Subcutaneous adipose tissue (tissue), 4 donors: ENCODE measurements at places on chromosomes 7 and 10. TPM values are rescaled to one million over a fixed set of nuclear protein-coding genes. Genes with fewer than 3 reads are reported as not detected.

Gene KLF14
- total RNA-seq = 0.51 TPM

Gene PSD
- 1.4 TPM for total RNA-seq

Gene WDFY4
- total RNA-seq = 27.9 TPM

Gene FAM25C
- not detected for total RNA-seq

Gene AOAH
- 6.4 TPM for total RNA-seq

Gene NAPEPLD
- 8.6 TPM for total RNA-seq

Gene SAMD9L
- 23.5 TPM for total RNA-seq

Gene TMEM106B
- 51.5 TPM for total RNA-seq

Gene KCNIP2
- 47.1 TPM for total RNA-seq

Gene GIMAP5
- 89.7 TPM for total RNA-seq

Gene SLC29A4
- total RNA-seq = 8.6 TPM

Gene ZNF804B
- not detected for total RNA-seq

Gene ALDH18A1
- 29.0 TPM for total RNA-seq

Gene FAM25A
- total RNA-seq = not detected

Gene NOS3
- 2.5 TPM for total RNA-seq

Gene NEBL
- total RNA-seq = 5.7 TPM

Gene ZNF425
- total RNA-seq = 0.94 TPM

Gene SOSTDC1
- total RNA-seq = not detected

Gene EPHA1
- not detected for total RNA-seq

Gene CFAP70
- 3.9 TPM for total RNA-seq

Gene ITPRID1
- not detected for total RNA-seq

Gene ZNF727
- total RNA-seq = 0.94 TPM

Gene FZD1
- 6.4 TPM for total RNA-seq

Gene RFC2
- 7.3 TPM for total RNA-seq

Gene PDE6C
- total RNA-seq = not detected

Gene OPN1SW
- total RNA-seq = not detected
